ENCODE measurements at places on chromosomes 2 and 18.

DNA sequence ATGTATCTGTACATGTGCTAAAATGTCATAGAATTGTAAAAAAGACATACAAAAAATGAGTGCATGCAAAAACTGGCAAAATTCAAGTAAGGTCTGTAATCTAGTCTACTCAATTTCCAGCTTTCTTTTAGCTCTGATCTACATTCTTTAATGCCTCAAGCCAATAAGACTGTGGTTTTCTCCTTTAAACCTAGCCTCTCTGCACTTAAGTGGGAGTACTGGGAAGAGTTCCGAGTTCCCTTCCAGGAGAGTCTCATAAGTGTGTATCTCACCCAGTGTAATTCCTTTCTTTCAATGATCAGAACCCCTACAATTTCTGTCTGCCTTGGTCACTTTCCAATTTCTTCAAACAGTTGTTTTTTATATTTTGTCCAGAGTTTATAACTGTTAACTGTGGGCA lies 150.1 kb downstream of the PTRHD1 start:
- no peak for DNase-seq

DNA sequence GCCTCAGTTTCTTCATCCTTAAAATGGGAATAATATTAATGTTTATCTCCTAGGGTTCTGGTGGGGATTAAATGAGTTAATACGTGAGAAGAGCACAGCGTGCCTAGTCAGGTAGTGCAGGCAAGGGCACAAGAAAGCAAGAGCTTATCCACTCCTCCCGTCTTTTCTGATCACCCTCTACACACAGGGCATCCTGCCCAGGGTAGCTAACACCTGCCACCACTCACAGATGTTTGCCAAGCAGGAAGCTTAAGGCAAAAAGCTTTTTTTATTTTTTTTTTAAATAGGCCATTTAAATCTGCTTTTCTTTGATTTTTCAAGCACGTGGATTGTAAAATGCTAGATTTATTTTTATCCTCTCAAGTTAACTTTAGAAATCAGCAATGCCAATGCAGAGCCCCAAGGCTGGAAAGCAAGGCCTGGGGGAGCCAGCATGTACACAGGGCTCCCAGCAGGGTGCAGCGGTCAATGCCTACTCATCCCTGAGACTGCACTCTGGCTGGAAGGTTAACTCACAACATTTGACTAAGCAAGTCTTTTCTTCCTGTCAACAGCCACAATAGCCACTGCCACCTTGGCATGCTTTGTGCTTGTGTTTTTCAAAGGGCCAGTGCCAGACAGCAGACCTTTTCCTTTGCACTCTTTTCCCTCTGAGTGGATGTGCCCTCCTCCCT lies 86.5 kb upstream of the ACAA2 start:
- DNase-seq: no peak

DNA sequence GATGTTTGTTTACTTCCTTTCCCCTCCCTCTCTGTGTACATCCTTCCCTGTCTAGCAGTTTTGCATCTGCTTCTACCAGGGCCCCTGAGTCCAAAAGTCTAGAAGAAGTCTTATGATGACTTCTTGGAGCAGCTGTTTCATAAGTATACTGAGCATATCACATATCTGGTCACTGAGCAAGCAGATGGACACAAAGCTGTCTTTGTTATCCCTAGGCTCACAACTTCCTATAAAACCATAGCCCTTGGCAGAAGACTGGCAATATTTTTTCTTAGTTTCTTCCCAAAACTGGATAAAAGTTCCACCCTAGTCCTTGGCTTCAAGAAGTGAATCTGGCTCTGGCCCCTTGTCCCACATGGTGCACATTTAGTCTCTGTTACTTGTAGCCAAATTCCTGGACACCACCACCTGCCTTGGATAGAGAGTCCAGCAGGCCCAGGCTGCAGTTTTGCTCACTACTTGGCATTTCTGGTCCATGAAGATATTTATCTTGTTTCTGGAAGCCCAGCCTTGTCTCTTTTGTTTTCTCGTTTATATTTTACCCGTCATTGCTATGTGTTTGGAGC lies 22.5 kb downstream of the THOC1 start:
- no peak for DNase-seq

DNA sequence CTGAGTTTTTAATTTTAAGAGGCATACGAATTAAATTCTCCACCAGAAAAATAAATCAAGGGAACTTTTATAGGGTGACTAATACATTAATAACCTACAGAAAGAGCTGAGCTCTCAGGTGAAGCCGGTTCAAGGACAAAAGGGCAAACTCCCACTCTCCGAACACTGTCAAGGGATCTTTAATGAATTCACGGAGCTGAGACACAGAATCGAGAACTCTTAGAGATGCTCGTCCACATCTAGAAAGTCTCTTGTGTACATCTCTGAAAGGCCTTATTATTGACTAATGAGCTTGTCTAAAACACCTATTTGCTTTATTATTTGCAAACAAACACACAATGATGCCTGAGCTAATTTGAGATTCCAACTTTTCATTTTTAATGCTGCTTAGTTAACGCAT lies 33.3 kb upstream of the PIK3C3 start:
- no peak for DNase-seq

- no peak for DNase-seq
These were observed 36.7 kb downstream of the ARHGAP25 start for GRCh38 chr2:68771211-68771751.

DNA sequence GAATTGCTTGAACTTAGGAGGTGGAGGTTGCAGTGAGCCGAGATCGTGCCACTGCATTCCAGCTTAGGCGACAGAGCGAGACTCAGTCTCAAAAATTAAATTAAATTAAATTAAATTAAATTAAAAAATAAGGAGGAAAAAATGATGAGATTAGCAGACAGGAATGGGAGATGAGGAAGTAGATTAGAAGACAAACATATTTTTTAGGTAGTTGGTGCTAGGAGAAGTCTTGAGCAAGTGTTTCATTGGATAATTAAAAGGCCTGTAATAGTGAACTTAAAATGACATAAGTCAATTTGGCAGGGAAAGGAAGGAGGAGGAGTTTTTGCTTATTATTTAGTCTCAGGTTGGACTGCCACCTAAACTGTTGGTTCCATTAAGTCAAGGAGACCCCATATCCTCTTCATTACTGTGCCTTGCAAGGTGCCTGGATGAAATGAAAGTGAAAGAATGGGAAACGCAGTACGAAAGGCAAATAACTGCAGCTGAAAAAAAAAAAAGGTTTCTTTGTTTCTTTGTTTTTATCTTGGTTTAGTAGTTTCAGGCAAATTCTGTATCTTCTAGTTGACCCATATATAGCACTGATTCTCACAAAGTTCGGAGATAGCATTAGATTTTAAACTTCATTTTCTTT lies 162.0 kb downstream of the SLC8A1 start:
- no peak for DNase-seq
